CD4-positive, alpha-beta T cell treated with Interleukin-2 at 100 ng/mL for 4 hours (primary cell): ENCODE measurements at places on chromosomes 4 and X.

GRCh38 chr4:17667653-17668201 lies 53.3 kb downstream of the MED28 start:
- DNase-seq = no peak

DNA sequence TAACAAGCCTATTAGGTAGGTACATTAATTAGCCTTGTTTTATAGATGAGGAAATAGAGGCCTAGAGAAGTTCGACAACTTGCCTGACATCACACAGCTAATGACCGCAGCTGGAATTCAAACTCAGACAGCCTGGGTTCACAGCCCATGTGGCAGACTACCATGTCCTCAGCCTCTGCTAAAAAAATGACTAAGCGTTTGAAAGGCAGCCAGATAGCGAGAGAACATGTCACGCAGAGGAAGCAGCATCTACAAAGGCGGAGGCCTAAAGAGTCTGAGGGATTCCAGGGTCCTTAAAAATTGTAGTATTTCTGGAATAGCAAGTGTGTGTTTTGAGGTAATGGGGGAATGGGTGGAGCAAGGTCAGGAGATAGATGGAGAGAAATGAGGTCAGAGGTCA lies 33.2 kb upstream of the BMP15 start:
- no peak for DNase-seq

DNA sequence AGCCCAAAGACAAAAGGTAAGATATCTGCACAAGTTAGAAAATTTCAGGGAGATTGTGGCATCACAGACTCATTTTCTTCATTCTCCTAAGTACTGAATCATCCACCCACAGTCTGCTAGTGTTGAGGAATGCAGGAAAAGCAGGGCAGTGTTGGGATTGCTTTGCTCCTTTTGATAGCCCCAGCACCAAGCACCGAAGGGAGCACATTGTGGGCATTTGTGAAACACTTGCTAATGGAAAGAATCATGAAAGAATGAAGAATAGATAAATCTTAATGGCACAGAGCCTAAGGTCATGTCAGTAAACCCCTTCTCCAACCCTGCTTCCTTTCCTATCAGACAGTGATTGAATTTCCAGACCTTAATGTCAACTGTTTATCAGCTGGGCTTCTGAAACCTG lies 103.1 kb upstream of the GPRIN3 start:
- DNase-seq = no peak

DNA sequence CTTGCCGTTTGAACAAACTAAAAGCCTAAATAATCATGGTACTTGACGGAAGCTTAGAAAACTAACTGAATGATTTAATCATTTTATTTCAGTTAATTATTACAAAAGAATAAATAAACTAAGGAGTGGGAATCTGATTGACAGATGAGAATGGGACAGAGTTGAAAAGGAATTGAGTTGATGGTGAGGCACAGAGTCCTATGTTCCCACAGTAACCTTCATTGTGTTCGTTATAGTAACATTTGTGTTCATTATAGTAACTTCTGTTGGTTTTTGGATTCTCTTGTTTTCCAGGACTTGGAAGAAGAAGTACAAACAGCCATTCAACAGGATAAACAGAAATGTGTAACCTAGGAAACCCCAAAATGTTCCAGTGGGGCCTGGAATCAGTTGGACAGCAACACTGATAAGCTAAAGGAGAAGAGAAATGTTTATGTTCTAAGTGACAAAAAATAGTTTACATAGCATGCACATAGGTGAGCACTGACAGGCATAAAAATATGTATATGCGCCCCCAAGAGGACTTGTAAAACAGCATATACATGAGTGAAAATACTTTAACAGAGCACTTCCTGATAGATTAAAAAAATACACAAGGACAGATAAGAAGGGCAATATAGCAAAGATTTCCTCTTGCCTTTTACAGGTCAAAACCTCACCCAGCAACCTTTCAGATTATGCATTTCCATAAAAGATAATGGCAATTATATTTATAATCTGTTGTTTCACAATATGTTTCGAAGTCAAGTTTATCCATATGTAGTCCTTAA lies 218.6 kb upstream of the HTR2C start:
- no peak for DNase-seq

GRCh38 chrX:135308345-135308855 lies 880 bp upstream of the ETDC start:
- no peak for DNase-seq

GRCh38 chrX:144494074-144494473 lies 610.2 kb downstream of the UBE2NL start:
- no peak for DNase-seq

DNA sequence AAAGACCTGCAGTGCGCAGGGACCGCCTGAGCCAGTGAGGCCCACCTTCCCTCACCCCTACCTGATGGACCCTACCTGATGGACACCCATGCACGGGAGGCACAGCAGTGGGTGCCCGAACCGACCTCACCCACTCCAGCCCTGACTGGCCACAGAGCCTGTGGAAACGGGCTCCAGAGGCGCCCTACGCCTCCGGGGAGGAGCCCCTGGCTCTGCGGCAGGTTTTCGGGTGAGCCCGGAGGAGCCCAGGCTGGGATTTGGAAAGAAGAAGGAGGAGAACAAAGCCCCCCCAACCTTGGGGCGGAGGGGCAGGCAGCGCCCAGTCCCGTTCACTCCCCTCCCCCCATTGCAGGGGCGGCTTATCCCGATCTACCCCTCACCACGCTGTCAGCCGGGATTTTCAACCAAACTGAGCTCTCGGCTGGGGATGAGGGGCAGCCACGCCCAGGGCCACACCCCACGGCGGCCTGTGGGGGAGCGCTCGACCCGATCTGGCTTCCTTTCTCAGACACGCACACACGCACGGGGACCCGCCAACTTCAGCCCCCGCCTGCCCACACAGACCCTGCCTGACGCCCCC lies 675 bp downstream of the L1CAM start:
- no peak for DNase-seq

- no peak for DNase-seq
These were observed 359.8 kb upstream of the CTSO start for GRCh38 chr4:156313497-156313896.

- DNase-seq = no peak
These were observed 214.6 kb downstream of the PTTG2 start for GRCh38 chr4:38174801-38175200.

DNA sequence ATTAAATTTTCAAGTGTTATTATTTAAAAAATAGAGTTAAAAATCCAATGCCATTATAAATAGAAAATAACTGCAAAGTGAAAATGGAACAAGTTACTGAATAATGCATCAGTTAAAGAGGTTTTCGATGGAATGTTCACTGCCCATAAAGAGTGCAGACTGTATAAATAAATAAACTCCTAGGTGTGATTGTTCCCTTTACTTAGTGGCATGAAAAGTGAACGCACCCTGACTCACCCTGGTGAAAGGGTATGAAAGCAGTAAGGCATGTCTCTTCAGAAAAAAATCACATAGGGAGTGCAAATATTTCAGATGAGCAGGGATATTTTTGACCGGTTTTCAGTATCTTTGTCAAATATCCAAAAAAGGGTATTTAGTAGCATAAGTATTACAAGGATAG lies 387.8 kb downstream of the DCAF12L2 start:
- DNase-seq = no peak

GRCh38 chr4:128565565-128566186 lies 243.8 kb upstream of the JADE1 start:
- no peak for DNase-seq
